ENCODE measurements at places on chromosomes 1 and 21. TPM values are rescaled to one million over a fixed set of nuclear protein-coding genes. Genes with fewer than 3 reads are reported as not detected.

DNA sequence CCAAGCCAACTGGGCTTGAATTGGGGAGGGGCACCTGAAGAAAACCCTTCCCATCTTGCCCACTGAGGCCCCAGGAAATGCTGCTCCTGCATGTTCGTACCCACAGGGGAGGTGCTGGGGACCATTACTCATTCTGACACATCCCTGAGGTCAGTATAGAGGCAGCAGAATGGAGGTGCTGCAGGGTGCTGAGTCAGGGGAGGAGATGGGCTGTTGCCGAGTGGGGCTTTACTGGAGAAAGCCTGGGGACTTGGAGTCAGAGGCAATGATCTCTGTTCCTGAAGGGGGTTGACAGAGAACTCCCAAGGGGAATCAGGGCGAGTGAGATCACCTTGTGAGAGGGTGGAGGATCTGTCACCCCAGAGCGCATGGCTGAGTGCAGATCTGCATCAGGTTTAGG is 40.2 kb upstream of the KCNA10 start:
- H3K27me3 ChIP-seq = peaks cover 38% of the 10 kb centered on the region
- no peaks in the 10 kb centered on the region for H3K36me3 ChIP-seq
- DNase-seq = no peak
- no peak overlapping the region for H3K4me3 ChIP-seq
- no peak overlapping the region for H3K27ac ChIP-seq
- peaks cover 2% of the 10 kb centered on the region for H3K4me1 ChIP-seq

DNA sequence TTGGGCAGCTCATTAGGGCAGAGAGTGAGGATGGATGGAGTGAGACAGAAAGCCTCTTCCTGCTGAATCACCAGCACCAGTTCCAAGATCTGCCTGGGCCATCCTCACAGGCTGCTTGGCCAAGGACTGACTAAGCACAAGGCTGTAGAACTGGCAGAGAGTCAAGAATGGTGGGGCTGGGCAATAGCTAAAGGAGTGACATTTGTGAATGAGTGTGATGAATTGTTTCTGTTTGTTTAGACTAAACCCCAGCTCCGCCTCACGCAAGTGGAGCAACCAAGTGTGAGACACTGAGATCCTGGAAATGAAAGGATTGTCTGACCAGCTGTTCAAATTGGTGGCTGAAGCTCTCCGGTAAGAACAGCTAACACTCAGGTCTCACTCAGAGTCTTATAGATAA is 38.6 kb downstream of the BRINP2 start:
- H3K27me3 ChIP-seq = no peaks in the 10 kb centered on the region
- H3K36me3 ChIP-seq = no peaks in the 10 kb centered on the region
- DNase-seq = no peak
- no peaks in the 10 kb centered on the region for H3K4me1 ChIP-seq
- H3K4me3 ChIP-seq = no peak overlapping the region
- no peak overlapping the region for H3K27ac ChIP-seq

DNA sequence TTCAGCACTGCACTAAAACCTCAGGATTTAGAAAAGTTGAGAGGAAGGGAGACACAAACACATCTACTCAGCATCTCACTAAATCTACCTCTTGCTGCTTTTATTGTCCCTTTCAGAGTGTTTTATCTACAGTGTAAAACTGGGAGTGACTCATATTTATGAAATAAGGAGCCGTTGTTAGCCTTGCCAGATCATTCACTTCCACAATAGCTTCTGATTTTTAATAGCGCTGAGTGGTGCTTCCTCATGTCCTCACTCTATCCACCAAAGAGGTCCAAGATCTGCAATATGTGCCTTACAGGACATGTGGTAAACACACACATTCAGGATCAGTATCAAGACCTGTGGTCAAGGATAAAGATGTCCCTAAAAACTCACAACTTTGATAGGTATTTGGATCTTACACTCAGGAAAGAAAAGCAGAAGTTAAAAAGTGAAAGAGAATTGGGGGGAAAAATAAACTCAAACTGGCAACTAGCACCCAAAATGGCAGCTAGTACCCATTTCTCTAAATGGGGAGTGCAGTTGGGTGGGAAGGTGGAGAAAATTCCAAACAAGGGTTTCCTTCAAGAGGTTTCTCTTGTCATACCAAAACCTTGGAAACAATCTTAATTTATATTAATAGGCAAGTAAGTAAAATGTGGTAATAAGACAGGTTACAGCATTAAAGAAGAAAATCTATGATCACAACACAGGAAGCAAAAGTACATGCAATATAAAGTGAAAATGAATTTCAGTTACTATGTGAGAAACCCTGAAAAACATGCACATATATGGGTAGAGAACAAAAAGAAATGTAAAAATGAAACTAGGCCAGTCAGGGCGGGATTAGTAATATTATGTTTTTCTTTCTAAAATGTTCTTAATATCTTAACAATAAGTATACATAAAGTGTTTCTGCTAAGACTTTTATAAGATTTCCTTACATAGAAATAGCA is 15.9 kb downstream of the DUSP10 start:
- no peak for DNase-seq
- H3K4me1 ChIP-seq = peaks cover 70% of the 10 kb centered on the region
- H3K4me3 ChIP-seq = peak overlapping the region; percentile 52

- peaks cover 22% of the 10 kb centered on the region for H3K27me3 ChIP-seq
- no peak for DNase-seq
- no peak overlapping the region for H3K4me3 ChIP-seq
- H3K27ac ChIP-seq = no peak overlapping the region
- peaks cover 3% of the 10 kb centered on the region for H3K4me1 ChIP-seq
- H3K36me3 ChIP-seq = no peaks in the 10 kb centered on the region
Observed at GRCh38 chr1:217091561-217091960, 368.3 kb upstream of the ESRRG start.

- H3K27me3 ChIP-seq = peaks cover 27% of the 10 kb centered on the region
- H3K36me3 ChIP-seq = no peaks in the 10 kb centered on the region
- no peak overlapping the region for H3K27ac ChIP-seq
- no peaks in the 10 kb centered on the region for H3K4me1 ChIP-seq
- H3K4me3 ChIP-seq = no peak overlapping the region
Observed at GRCh38 chr1:183385340-183386144, 32.6 kb downstream of the NMNAT2 start.

DNA sequence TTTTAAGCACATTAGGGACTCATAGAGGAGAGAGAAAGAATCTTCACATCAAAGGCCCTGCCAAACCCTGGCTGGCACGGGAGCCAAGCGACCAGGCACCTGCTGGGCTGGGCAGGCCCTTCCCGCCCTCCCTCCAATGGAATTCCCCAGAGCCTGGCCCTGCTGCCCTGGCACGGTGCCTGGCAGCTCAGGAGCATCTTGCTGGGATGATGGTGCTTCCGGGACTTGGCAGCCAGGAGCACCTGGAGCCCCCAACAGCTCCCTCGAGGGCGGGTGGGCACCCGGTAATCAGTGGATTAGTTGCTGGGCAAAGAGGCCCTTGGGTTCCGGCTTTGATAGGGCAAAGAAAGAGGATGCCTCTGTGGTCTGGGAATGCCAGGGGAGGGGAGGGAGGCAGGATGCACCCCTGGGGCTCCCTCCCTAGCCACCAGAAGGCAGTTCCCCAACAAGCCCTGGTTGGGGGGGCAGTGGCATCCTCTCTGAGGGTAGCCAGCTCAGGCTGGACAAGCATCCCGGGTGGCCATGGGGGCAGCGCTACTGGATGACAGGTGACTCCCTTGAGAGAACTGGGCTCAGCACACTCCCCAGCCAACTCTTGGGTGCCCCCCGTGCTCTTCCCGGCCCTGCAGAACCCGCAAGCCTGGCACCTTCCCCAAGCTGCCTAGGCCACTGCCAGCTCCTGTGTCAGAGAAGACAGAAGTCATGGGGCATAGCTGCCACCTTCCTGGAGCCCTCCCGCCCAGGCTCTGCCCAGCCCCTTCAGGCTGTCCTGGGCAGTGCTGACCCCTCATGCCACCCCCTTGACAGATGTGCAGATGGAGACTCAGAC is 26.4 kb downstream of the KRTAP10-1 start:
- H3K36me3 ChIP-seq = no peaks in the 10 kb centered on the region
- no peak overlapping the region for H3K4me3 ChIP-seq
- no peak overlapping the region for H3K27ac ChIP-seq
- H3K4me1 ChIP-seq = peaks cover 2% of the 10 kb centered on the region
- DNase-seq = no peak

DNA sequence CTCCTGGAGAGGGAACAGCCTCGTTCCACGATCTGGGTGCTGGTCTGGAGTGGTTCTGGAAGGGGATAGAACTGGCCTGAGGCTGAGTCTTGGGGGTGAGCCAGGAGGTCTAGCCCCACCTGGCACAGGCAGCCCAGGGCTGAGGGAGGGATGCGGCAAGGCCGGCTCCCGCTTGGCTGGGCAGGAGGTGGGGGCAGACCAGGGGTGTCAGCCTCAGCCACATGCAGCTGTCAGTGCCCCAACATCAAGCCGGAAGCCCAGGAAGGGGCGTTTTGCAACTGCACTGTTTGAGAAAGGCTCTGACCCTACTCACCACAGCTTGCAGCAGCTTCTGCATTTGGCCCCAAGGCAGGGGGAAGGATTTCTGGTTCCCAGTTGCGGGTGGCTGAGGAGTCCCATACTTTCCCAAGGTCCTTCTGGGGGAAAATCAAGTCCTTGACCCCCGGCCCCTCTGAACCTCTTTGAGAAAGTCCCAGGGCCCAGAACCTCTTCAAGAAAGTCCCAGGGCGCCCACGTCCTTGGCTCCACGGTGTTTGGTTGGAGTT is 2.0 kb downstream of the EFHD2 start:
- H3K36me3 ChIP-seq = peaks cover 44% of the 10 kb centered on the region
- peak; percentile 61 for DNase-seq
- peak overlapping the region; percentile 80 for H3K27ac ChIP-seq
- peak overlapping the region; percentile 89 for H3K4me3 ChIP-seq

- H3K4me3 ChIP-seq = no peak overlapping the region
- DNase-seq = no peak
- no peak overlapping the region for H3K27ac ChIP-seq
- H3K4me1 ChIP-seq = peaks cover 10% of the 10 kb centered on the region
Observed at GRCh38 chr1:43986712-43987111, 4.7 kb upstream of the CCDC24 start.

DNA sequence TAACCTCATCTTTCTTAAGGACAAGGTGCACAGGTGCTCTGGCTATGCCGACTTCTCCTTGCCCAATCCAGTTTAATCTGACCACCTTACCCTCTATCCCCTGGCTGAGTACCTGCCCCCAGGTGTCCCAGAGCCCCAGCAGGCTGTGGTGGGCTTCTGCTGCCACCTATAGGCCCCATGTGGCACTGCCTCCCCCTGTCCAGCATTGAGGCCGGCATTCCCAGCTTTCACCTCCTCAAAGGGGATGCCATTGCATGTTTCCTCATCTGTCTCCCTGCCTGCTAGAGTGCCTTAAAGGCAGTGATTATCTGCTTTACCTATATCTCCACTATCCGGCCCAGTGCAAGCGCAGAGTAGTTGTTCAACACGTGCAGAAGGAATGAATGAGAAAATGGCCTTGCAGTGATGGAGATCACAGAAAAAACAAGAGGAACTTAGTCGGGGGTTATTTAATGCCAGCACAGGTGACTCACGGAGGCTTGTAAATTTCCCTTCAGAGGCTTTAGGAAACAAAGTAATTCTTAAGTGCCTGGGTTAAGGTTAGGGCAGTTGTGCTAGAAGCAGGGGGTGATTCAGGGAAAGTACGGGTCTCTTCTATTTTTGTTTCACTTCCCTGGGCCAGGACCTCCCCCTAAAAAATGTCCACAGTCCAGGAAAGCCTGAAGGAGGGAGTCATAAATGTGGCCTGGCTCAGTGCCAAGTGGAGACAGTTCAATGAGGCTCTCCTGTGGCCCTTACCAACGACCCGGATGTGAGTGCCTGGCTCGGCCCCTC is 131.8 kb upstream of the NGF start:
- peaks cover 9% of the 10 kb centered on the region for H3K4me1 ChIP-seq
- DNase-seq = peak; percentile 30
- no peaks in the 10 kb centered on the region for H3K27me3 ChIP-seq
- no peak overlapping the region for H3K4me3 ChIP-seq
- no peak overlapping the region for H3K27ac ChIP-seq

The ACKR1 gene
- not detected for total RNA-seq

The SLFNL1 gene
- total RNA-seq = 0.40 TPM
